Nucleus accumbens (tissue), 56 donors: ENCODE measurements at places on chromosomes 3 and 15.

DNA sequence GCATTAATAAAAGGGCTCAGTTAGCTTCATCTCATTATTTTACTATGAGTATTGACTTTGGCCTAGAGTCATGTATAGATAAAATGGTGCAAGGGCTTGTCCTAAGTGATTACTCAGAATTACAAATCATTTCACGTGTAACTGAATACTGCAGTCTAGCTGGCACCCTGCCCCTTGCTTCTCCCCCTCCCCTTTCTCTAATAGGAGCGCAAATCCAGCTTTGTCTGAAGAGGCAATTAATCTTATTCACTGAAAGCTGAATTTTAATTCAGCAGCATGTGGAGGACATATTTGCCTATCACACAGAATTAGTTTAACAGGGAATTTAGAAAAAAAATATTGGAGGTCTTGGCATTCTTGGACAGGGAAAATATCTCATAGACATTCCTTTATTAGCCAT is 412.1 kb upstream of the DPH6 start:
- DNase-seq, result no peak

DNA sequence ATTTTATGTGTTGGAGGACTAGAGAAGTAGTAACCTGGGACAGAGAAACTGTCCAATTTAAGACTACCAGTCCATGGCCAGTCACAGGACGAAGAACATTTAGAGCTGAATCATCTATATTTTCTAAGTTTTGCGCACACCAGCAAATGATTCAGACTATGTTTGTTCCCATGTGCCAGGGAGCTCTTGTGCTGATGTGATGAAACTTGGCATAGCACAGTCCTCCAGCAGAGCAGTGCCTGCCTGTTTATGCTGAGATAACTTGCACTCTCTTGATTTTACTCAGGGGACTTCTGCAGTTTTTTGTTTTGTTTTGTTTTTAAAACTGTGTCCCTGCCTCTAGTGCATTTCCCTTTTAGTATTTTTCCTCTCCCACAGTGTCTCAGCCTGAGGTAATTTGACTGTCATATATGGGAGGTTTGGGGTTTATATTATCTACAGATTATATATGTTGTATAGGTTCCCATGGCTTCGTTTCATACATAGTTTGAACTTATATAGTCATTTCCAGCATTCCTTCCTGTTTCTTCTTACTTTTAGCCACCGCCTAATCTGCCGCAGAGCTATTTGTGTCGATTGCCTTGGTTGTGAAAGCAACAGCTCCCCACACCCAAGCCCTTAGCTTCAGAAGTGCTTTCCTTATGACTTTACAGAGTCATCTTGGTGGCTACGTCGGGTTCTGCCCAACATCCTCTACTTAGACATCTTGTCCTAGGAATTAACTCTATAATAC is 45.5 kb downstream of the PPM1L start:
- no peak for DNase-seq

- no peak for DNase-seq
These were observed 492.6 kb downstream of the GABRG3 start for GRCh38 chr15:27463525-27464088.

DNA sequence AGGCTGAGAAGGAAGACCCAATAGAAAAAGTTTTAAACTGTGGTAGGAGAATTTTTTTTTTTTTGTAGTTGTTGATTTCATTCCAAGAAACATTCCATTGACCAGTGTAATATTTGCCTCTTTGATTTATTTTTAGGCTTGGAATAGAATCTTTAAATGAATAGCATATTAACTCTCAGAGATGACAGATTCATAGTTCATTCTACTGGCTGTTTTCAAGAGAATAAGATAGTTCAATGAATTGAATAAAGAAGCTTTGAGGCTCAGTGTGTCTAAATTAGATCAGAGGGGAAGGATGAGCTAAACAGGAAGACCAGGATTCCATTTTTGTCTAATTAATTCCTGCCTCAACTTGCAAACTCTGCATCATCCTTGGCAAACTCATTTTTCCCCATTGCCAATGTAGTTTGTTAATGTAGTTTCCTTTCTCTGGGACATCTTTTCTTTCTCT is 98.4 kb downstream of the NAALADL2 start:
- DNase-seq, result no peak

GRCh38 chr3:171772427-171773056 is 37.7 kb downstream of the PLD1 start:
- no peak for DNase-seq

GRCh38 chr15:68635141-68635540 is 56.3 kb downstream of the CORO2B start:
- DNase-seq, result peak; percentile 22

DNA sequence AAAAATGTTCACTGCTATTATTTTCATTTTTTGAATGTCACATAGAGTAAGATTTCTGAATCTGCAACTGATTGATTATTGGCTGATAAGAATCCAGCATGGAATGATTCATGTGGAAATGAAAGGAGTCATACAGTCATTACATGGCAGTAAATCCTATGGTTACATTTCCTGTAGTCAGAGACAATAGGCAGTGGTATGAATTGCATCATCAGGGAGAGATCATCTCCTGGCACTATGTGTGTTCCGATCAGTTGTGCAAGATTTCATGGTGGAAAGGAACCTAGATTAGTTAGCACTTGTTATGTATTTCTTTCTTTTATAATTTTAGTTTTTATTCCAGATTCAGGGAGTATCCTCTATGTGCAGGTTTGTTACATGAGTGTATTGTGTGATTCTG is 38.8 kb downstream of the SLC12A1 start:
- DNase-seq, result no peak

- DNase-seq, result no peak
These were observed 148.6 kb downstream of the ANO10 start for GRCh38 chr3:43473244-43473643.

- DNase-seq, result no peak
These were observed 19.5 kb downstream of the ADAMTSL3 start for GRCh38 chr15:83673385-83673784.

DNA sequence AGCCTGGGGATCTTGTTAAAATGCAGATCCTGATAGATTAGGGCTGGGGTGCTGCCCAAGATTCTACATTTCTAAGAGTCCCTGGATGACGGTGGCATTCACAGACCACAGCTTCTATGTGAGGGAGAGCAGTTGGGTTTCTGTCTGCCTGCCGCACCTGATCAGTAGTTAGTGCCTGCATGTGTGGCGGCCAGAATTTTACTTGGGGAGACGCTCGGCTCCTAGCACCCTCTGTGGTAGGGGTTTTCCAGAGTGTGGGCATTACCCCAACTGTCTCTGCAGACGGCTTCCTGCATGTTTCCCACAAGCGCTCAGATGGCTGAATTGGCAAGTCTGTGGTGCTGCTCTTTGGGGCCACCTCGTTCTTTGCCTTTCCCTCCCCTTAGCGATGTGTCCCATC is 8.3 kb downstream of the GHRL start:
- no peak for DNase-seq

DNA sequence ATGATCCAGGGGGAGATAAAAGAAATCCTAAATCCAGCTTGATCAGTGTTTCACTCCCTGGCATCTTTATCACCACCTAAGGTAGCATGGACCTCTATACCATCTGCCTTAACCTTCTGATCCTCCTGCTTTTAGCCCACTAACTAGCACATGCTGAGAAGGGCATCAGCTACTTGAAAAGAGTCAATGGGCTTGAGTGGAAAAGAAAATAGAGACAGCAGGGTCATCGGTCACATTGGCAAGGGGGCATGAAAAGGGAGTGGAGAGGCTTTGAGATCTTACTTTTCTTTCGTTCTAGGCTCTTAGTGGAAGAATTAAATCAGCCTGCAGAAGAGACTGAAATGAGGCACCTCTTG is 239 bp upstream of the ZFYVE19 start:
- no peak for DNase-seq

- DNase-seq, result no peak
These were observed 93.2 kb downstream of the TMEM212 start for GRCh38 chr3:171936191-171936841.

DNA sequence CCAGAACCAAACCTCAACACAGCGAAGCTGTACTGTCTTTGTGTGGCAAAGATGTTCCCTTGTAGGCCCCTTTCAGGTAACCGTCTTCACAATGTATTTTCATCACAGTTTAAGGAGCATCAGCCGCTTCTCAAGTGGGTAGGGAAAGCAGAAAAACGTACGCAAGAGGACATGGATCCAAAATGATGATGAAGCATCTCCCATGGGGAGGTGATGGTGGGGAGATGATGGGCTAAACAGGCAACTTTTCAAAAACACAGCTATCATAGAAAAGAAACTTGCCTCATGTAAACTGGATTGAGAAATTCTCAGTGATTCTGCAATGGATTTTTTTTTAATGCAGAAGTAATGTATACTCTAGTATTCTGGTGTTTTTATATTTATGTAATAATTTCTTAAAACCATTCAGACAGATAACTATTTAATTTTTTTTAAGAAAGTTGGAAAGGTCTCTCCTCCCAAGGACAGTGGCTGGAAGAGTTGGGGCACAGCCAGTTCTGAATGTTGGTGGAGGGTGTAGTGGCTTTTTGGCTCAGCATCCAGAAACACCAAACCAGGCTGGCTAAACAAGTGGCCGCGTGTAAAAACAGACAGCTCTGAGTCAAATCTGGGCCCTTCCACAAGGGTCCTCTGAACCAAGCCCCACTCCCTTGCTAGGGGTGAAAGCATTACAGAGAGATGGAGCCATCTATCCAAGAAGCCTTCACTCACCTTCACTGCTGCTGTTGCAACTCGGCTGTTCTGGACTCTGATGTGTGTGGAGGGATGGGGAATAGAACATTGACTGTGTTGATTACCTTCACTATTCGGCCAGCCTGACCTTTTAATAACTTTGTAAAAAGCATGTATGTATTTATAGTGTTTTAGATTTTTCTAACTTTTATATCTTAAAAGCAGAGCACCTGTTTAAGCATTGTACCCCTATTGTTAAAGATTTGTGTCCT is 60.0 kb downstream of the AAGAB start:
- no peak for DNase-seq

- DNase-seq, result no peak
These were observed 4.6 kb upstream of the DENND4A start for GRCh38 chr15:65796610-65797078.

- peak; percentile 4 for DNase-seq
These were observed 8.1 kb upstream of the MAPK6 start for GRCh38 chr15:52010633-52011595.

GRCh38 chr3:139679220-139679775 is 1.5 kb upstream of the NMNAT3 start:
- no peak for DNase-seq

DNA sequence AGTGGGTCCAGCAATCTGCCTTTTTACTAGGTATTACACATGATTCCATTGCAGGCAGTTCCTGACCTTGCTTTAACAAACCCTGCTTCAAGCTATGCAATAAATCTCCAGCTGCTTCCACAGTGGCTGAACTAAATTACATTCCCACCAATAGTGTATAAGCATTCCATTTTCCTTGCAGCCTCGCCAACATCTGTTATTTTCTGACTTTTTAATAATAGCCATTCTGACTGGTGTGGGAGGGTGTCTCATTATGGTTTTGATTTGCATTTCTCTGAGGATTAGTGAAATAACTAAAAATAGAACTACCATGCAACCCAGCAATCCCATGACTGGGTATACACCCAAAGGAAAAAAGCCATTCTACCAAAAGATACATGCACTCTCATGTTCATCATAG is 36.4 kb upstream of the DNAJC13 start:
- no peak for DNase-seq

DNA sequence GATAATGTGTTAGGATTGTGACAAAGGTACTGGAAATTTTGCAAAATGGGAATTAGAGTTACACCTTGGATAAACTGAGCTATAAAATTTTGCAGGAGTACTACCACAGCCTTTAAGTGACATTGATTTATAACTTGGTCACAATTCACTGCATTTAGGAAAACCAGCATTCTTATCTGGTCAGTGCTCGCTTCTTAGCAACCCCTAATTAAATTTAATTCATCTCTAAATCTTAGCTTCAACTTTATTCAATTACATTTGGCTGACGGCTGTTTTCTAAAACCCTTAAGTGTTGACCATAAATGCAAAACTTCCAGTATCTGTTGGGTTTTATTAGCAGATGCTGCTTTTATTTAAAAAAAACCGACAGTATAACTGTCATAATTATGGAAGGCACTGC is 31.3 kb downstream of the TFRC start:
- DNase-seq, result no peak

- DNase-seq, result no peak
These were observed 66.4 kb downstream of the PTPRG start for GRCh38 chr3:61627768-61628185.

- DNase-seq, result no peak
These were observed 45.9 kb upstream of the ATP1B3 start for GRCh38 chr3:141830508-141830907.

DNA sequence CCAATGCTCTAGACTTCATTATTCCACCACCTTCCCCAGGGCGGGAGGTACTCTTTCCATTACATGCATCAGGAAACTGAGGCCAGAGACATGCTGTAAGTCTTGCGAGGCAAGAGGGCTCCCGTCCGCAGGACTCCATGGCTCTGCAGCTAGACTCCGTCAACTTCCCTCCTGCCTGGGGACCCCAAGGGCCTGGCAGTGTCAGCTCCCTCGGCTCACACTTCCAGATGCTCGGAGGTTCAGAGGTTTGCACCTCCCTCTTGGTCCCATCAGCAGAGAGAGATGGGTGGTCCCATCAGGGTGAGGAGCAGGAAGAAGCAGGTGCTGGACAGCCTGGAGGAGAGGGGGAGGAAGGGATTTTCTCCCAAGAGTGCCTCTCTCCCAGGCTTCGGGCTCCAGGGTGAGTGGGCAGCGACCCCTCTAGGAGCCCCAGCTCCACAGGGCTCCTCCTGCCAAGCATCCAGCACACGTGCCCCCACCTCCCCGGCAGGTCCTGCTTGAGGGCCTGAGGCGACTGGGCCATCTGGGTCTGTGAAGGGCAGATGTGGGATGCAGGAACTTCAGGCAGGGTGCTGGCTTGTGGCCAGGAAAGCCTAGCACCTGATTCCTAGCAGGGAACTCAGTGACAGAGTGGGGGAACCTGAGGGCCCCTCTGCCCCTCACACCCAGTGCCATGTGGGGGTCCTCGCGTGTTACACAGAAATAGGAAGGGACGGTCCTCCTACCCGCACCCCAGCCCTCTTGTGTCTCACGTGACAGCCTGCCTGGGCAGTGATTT is 9.3 kb downstream of the PAK6 start:
- DNase-seq, result no peak

- no peak for DNase-seq
These were observed 77.2 kb downstream of the IL12A start for GRCh38 chr3:160065786-160066185.

DNA sequence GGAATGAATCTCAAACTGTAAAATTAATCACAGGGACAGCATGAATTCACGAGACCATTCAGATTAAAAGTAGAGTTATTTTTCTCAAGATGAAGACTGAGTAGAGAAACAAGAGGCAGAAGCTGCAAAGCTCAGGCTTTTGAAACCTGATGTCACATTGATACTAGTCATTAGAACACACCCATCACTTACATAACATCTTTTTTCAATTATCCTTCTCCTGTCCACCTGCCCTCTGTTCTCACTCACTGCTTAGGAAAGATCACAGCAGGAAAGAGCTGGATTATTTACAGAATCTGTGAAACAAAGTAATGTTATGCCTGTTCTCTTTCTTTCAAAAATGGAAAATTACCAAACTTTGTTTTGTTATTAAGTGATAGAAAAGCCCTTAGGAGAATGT is 72.0 kb upstream of the CDAN1 start:
- DNase-seq, result no peak

- no peak for DNase-seq
These were observed 167.5 kb downstream of the GOLGA6L4 start for GRCh38 chr15:84402856-84403608.

GRCh38 chr3:175111036-175111435 is 251.9 kb downstream of the NAALADL2 start:
- DNase-seq, result no peak

GRCh38 chr3:188573291-188573940 is 419.5 kb downstream of the LPP start:
- no peak for DNase-seq

GRCh38 chr3:189262746-189263145 is 91.0 kb downstream of the TPRG1 start:
- DNase-seq, result no peak
